ENCODE measurements at places on chromosomes 7 and 10.

GRCh38 chr10:12507165-12507850, 158.0 kb downstream of the CAMK1D start:
- no peak for DNase-seq

DNA sequence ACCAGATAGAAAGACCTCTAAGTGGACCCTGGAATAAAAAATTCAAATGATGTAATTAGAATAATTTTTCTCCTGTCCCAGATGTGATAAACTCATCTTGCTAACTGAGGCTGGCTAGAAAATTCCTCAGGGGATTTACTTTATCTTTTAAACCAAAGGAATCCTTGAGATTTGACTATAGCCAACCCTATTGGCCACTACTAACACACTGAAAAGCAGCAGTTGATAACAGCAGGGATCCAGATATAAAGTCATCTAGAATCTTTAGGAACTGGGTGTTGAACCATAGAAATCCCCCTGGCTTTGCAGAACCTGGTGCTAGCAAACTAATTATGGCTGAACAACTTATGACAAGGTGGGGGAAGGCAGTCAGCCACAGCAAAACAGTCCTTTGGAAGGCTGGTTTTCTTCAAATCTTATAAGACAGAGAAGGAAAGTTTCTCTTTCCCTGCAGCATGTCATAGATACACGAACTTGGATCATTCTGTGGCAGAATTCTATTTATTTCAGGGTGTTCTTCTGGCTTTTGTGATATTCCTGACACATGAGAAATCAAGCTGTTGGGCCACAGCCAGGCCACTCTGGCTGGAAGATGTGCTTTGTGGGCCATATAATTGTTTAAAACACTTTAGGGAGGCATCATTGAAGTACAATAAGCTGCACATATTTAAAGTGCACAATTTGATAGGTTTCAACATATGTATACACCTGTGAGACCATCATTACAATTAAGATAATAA, 643.6 kb downstream of the SORCS3 start:
- no peak for DNase-seq

GRCh38 chr10:36683421-36683820, 442.0 kb upstream of the ANKRD30A start:
- no peak for DNase-seq

- DNase-seq, result no peak
These were observed 364.9 kb downstream of the ANKRD30A start for GRCh38 chr10:37490266-37490665.

- no peak for DNase-seq
These were observed 28.7 kb downstream of the GBF1 start for GRCh38 chr10:102274062-102274461.

DNA sequence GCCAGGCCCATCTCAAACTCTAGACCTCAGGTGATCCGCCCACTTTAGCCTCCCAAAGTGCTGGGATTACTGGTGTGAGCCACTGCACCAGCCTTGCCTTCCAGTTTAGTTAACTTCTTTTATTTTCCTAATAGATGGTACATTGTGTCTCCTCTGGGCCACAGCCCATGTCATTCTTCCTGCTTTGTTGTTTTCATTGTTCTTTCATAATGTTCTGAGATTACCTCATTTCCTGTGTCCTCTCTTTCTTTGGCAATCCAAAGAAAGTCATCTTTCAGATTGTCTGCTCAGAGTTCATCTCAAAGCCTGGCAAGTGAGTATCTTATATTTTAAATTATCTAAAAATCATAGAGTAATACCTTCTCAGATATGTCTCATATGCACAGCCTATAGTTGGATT, at the start of gene OLAH:
Gene OLAH, plus strand, starts transcription at position 270 of the 400 bp plus-strand sequence. CDS start 3,346 bp downstream, outside the sequence.
- peak; percentile 19 for DNase-seq

DNA sequence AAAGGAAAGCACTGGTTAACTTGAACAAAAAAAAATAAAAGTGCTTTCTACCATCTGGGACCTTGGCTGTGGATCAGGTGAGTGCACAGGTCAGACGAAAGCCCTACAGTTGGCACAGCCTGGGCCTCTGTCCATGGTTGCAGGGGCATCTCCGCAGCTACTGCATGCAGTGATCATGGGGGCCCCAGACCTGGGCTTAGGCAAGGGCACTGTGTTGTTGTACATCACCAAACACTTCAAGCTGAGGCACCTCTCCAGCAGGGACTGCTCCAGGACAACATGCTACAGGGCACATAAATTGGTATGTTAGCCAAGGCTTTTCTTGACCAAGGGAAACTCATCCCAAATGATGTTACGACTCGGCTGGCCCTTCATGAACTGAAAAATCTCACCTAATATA, 23.5 kb downstream of the KLHL7 start:
- no peak for DNase-seq

GRCh38 chr7:74498996-74499834, 45.5 kb downstream of the GTF2IRD1 start:
- no peak for DNase-seq

- DNase-seq, result no peak
These were observed 438.0 kb downstream of the ETV1 start for GRCh38 chr7:13551503-13551902.

GRCh38 chr10:71347587-71348395, 28.7 kb downstream of the SLC29A3 start:
- DNase-seq, result no peak

- no peak for DNase-seq
These were observed 111.8 kb upstream of the FEZF1 start for GRCh38 chr7:122416336-122416735.

DNA sequence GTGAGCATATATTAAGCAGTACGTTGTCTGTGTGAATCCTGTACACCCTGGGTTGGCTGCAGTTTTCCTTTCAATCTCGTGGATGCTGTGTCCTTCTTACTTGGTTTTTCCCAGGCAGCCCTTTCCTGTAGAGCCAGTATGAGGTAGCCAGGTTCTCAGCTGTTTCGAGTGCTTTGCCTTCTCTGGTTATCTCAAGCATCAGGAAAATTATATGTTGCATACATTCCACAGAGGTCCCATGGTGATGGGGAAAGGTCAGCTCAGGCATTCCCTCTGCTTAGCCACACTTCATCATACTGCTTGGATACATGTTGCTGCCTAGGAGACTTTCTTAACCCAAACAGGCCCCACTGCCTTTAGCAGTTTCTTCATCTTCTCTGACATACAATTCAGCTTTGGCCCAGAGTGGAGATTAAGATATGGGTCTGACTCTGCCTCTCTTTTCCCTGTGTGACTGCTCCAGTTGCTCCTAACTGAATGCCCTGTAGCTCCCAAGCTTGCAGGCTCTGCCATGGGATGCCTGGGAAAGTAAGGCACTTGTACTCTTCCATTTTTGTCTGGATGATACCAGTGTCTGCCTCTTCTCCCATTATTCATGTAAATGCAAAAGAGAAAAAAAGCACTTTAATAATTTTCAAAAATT, 11.3 kb downstream of the GNAI1 start:
- no peak for DNase-seq

- no peak for DNase-seq
These were observed 87.7 kb downstream of the GFRA1 start for GRCh38 chr10:116185199-116185867.

DNA sequence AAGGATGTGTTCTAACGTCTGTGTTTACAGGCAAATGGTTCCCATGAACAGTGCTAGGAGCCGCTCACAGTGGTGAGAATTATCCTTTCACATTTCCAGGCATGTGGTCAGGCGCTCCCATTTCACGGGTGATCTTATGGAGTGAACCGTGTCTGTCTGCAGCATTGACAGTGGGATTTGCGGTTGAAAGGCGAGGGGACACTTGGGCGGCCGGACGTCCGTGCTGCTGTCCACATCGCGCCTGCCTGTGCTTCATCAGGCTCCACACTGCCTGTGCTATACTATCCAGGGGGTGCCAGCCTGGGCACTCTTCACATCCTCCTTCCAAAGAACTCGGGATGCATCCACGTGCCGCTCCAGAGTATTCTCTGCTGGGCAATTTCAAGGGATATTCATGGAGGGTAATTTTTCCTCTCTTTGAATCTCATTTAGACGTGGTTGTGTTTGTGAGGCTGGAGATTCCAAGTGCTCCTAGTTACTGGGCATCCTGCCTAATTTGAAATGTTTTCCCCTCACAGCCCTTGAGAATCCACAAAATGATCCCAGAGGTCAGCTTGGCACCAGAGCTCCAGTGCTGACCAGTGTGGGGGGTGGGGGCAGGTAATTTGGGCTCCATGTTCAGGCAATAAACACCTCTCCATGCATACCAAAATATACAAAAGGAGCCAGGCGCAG, 61.9 kb upstream of the EBF3 start:
- no peak for DNase-seq

DNA sequence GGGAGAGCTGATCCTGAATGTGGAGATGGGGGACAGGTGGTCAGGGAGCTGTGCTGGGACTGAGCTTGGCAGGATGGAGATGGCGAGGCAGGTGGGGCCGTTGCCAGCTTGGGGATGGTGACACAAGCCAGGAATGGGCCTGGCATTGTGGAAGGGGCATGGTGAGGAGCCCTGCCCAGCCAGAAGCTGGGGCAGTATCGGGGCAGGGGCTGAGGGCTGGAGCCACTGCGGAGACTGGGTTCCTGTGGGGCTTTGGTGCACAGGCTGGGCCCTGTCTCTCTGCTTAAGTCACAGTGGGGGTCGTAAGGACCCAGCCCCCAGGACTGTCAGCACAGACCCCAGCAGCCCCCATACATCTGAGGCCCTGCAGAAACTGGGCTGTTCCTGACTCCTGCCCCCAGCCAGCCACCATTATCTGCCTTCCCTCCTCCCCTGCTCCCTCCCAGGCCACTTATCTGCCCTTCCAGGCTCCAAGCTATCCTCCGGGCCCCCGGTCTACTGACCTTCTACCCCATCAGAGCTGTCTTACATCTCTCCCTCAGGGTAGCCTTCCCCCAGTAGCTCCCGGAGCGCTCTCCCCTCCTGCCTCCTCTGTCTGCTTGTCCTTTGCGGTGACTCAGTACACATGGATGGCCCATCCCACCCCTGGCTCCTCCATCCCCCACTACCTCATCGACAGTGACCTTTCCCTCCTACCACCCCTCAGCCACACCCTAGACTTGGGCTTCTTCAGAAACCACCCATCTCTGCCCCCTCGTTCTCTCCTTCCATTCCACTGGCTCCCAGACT, 44.2 kb downstream of the PPIF start:
- DNase-seq, result no peak

DNA sequence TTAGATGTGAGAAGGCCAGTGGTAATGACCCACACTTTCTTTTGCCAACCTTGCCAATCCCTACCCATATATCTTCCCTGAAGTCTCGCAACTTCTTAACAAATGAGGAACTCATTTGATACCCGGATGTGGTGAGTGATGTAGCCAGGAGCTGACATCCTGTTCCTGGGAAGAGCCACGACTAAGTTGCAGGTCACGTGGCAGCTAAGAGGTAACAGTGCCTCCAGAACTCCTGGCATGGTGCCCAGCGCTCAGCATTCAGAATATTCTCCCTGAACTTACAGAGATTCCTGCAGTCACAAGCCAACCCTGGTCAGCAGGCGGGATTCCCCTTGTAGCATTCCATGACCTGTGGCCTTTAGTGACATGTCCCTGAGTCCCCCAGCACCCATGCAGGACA, 282.5 kb downstream of the GALNT17 start:
- no peak for DNase-seq

- peak; percentile 92 for DNase-seq
These were observed 30.0 kb downstream of the SFXN4 start for GRCh38 chr10:119135513-119135881.

GRCh38 chr7:96188174-96188581, 133.7 kb downstream of the SLC25A13 start:
- DNase-seq, result peak; percentile 13

GRCh38 chr7:6106140-6106904, 75.1 kb downstream of the ANKRD61 start:
- peak; percentile 48 for DNase-seq

- DNase-seq, result no peak
These were observed 952.0 kb upstream of the C7orf33 start for GRCh38 chr7:147638566-147638965.

DNA sequence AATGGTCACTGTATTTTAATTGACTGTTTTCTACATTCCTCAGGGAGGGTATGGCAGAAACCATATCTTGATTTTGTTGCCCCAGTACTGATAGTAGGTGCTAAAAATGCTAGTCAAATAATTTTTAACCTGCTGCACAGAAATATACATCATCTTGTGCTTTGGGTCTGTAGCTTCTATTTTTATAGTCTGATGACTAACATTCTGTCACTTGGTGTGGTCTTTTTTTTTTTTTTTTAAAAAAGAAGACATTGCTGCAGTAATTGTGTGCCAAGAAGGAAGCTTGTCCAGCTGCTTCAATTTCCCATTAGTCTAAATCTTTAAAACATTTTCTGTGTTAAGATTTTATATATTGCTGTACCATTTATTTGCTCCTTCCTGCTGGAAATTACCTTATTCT, 83.6 kb downstream of the ICA1 start:
- peak; percentile 28 for DNase-seq

GRCh38 chr7:19112274-19113001, 5.0 kb downstream of the TWIST1 start:
- no peak for DNase-seq

- no peak for DNase-seq
These were observed 112.8 kb upstream of the SFMBT2 start for GRCh38 chr10:7523656-7524055.

GRCh38 chr7:30846378-30846777, 65.3 kb upstream of the AQP1 start:
- DNase-seq, result no peak

- DNase-seq, result no peak
These were observed 28.8 kb downstream of the ARL4A start for GRCh38 chr7:12716134-12716681.

DNA sequence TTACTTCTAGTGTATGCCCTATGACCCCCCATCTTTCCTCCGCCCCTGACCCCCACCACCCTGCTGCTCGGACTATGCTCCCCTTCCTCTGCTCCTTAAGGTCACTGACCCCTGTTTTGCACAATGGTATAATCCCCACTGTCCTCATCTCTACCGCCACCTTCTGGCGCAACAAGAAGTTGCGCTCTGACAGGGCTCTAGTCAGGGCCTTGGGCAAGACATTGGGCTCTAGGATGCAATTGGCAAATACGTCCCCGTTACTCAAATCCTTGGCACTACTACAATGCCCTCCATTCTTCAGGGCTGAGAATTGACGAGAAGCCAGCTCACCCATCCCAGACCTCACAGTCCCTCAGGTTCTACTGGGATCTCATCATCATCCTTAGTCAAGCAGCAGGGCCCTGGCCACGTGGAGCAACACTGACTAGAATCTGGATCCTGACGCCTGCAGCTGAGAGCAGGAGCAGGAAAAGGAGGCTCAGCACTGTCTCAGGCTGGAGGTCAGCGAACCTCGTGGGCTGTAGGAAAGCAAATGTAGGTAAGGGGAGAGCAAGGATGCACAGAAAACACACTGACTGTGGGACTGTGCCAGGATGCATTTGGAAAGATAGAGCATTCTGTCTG, 10.6 kb downstream of the LRIT2 start:
- peak; percentile 36 for DNase-seq

DNA sequence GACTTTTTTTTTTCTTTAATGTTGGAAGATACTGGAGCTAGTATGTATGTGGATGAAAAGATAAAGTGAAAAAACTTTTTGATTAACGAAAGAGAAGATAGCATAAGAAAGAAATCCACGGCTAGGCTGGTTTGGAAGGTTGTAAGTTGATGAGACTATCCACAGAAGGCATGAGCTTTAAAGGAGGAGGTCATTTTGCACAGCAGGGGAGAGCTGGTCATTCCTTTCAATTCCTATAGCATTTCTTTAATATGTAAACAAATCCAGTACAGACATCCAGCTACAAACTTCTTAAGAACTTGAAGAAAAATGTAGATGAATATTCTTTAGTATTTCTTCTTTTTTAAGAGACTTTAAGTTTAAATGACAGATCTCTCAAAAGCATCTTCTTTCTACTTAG, 281.3 kb downstream of the CACNA2D1 start:
- no peak for DNase-seq

GRCh38 chr7:45237788-45238461, 80.3 kb downstream of the RAMP3 start:
- no peak for DNase-seq

GRCh38 chr10:131777162-131777561, 123.6 kb upstream of the PPP2R2D start:
- no peak for DNase-seq

All from inflammatory macrophage (primary cell).